ENCODE measurements at places on chromosomes 2 and 18.

DNA sequence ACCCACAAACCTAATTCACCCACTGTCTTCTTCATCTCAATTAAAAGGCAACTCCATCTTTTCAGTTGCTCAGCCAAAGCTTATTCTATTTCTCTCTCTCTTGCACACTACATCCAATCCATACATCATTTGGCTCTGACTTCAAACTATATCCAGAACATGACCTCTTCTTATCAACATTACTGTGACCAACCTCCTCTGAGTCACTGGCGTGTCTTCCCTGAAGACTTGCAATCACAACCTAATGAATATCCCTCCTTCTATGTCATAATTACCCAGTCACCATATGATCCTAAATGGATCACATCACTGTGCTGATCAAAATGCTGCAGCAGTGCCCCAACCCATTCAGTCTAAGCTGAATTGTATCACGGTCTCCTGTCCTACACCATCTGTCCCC, 22.6 kb upstream of the SULT1C3 start:
- DNase-seq, result no peak

GRCh38 chr2:190927301-190927700, 46.7 kb downstream of the GLS start:
- no peak for DNase-seq

GRCh38 chr18:34990597-34990996, 50.6 kb upstream of the MAPRE2 start:
- DNase-seq, result no peak

DNA sequence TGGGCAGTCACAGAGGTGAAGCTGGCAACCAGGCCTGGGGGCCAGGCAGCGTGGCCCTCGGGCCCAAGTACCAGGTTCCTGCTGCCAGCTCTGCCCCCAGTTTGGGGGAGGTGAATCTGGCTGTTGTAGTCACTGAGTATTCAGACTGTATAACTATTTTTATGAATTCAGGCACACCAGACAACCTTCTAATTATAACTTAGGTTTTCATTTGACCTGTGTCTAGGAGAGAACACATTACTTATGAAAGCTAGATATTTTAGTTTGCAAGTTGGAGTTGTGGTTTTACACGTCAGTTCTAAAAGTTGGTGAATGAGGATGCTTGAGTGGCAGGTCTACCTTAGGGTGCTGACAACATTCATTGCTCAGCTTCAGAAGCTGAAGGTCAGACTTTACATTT, 71.7 kb downstream of the LIMS1 start:
- DNase-seq, result no peak

DNA sequence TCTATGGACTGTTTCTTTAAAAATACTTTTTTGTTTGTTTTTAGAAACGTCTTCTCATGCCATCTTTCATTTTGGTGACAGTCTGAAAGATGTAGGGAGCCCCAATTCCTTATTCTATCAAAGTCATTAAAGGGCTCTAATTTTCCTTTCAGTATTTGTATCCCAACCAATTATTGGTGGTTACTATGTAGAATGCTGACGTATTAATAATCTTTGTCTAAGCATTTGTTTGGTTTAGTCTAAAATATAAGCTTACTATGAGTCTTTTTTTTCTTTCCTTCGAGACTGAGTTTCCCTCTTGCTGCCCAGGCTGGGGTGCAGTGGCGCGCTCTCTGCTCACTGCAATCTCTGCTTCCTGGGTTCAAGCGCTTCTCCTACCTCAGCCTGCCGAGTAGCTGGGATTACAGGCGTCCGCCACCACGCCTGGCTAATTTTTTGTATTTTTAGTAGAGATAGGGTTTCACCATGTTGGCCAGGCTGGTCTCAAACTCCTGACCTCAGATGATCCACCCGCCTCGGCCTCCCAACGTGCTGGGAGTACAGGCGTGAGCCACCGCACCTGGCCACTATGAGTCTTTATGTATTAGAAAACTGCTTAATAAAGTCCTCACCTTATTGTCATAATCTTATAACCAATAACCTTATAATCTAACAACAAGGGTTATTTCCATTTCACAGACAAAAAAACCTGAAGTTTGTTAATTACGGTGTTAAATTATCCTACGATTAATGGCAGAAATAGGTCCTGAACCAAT, 849 bp upstream of the VRK2 start:
- no peak for DNase-seq

- DNase-seq, result no peak
Observed at GRCh38 chr2:188973641-188974040, 532 bp upstream of the COL3A1 start.

GRCh38 chr2:173248381-173248780, 106.3 kb upstream of the CDCA7 start:
- DNase-seq, result no peak

GRCh38 chr18:69980509-69980908, 32.8 kb upstream of the CD226 start:
- DNase-seq, result no peak

GRCh38 chr18:57544936-57545660, 41.4 kb downstream of the FECH start:
- no peak for DNase-seq

GRCh38 chr2:74777161-74777900, 56.6 kb upstream of the HK2 start:
- DNase-seq, result no peak

All from stimulated activated CD4-positive, alpha-beta T cell treated with anti-CD3 and anti-CD28 coated beads, Interleukin-12 subunit alpha, Interleukin-12 subunit beta, amount 100 ng/mL, for 24 hours (primary cell).